ENCODE measurements at places on chromosomes 16 and 17.
A peak's percentile ranks its signal among the peaks of the same experiment; 100 is the strongest.

- no peak for DNase-seq
Observed at GRCh38 chr16:47965439-47965838, 190.4 kb downstream of the ABCC12 start.

DNA sequence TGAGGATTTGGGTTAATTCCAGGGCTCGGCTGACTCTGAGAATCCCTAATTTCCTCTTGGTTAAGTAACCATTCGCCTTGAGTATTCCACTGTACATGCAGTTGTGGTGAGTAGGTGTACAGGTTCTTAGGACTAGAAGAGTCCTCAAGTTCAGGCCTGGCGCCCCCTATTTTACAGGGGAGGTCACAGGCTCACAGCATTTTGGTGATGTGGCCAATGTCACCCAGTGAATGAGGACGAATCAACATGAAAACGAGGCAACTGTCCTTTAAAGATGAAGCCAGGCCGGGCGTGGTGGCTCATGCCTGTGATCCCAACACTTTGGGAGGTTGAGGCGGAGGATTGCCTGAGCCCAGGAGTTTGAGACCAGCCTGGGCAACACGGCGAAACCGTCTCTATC lies 55.4 kb downstream of the ABCC6 start:
- DNase-seq = no peak

DNA sequence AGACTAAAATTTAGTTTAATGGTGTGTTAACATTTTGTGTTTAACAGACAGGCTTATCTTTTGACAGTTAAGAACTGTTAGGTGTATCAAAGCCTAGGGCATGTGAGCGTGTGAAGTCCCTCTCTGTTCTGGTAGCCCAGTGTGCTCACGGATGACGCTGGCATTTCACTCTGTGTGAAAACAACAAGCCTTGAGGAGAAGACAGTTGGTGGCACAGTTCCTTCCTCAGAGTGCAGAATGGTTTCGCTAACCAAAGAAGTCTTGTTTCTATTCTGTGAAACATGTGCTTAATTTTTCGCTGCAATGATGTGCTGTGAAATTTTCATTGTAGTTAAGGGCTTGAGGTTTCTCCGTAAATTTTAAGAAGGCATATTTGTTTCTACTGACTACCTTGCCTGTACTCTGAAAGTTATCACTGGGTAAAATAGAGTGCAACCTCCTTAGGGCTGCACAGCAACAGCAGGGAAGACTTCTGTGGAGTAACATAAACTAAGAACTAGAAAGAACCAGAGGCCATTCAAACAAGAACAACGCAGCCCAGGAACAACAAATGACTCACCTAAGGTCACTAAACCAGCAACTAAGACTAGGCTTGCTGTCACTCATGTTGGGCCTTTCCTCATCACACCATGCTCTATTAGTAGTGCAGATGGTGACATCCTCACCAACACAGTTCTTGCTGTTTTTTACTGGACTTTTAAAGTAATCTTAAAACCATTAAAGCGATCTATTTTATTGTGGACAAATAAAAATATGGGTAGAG lies 33.4 kb downstream of the BRD7 start:
- no peak for DNase-seq

DNA sequence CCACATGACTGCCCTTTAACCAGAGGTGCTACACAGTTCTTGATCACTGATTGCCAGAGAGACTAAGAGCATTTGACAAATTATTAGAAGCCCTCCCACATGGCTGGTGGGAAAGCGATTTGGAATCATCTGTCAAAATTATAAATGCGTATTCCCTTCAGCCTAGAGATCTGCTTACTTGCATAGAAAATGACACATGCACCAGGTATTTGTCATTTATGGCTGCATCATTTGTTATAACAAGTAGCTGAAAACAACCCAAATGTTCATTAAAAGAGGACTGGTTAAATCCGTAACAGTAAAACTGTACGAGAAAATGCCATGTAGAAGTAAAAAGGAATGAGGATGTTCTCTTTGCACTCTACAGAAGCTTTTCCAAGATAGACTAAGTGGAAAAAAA lies 21.4 kb downstream of the BCO1 start:
- DNase-seq = no peak

GRCh38 chr17:80947200-80947940 lies 44.3 kb upstream of the CHMP6 start:
- no peak for DNase-seq

- peak; percentile 68 for DNase-seq
Observed at GRCh38 chr16:81745704-81746558, 33.2 kb upstream of the PLCG2 start.

- no peak for DNase-seq
Observed at GRCh38 chr17:77746393-77746792, 212.1 kb upstream of the TNRC6C start.

GRCh38 chr16:19844945-19845641 lies 39.6 kb downstream of the GPRC5B start:
- no peak for DNase-seq

GRCh38 chr16:17270111-17270510 lies 200.6 kb downstream of the XYLT1 start:
- DNase-seq = no peak

DNA sequence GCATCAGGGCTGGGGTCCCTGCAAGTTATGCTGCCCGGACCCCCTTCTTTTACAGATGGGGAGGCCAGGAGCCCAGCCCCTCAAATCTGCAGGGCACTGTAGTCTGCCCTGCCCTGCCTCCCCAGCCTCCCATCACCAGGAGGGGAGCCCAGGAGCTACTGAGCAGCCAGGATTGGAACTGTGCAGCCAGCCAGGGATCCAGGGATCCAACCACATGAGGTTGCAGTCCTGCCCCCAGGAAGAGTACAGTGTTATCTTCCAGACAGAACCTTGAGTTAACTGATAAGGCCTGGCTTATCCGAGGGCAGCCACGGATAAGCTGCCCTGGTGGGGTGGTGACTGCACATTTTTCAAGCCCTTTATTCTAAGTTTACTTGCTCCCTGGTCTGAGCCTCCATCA lies 11.4 kb upstream of the NDRG4 start:
- DNase-seq = no peak

- no peak for DNase-seq
Observed at GRCh38 chr17:59254742-59255141, 34.4 kb downstream of the GDPD1 start.

DNA sequence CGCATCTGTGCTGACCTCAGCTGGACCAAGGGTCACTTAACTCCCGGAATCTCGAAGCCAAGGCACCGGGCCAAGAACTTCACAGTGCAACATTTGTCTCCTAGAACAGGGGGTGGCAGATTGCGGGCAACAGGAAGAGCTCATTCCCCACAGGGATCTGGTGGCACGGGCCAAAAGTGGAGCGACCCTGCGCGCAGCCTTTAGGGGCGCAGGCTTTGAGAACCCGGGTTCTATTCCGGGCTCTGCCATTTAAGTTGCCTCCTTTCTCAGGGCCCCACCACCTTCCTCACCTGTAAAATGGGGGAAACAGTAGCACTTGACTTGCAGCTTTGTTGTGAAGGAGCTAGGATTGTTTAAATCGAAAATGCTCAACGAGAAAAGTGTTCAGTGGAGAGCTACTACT lies 651 bp downstream of the SHMT1 start:
- no peak for DNase-seq

GRCh38 chr16:87974178-87974577 lies 22.9 kb downstream of the BANP start:
- DNase-seq = no peak

- peak; percentile 26 for DNase-seq
Observed at GRCh38 chr16:53518550-53519416, 15.8 kb upstream of the AKTIP start.

- DNase-seq = no peak
Observed at GRCh38 chr17:19876529-19877161, 8.9 kb upstream of the ULK2 start.

Measured in breast epithelium (tissue), 4 donors.